ENCODE measurements at places on chromosomes 13 and 19.

GRCh38 chr19:50728084-50728737 is 5.0 kb downstream of the CLEC11A start:
- peak; percentile 74 for DNase-seq

GRCh38 chr13:98575904-98576199 is 1.1 kb downstream of the STK24 start:
- DNase-seq = no peak

- DNase-seq = no peak
These were observed 5.3 kb downstream of the ATP11A start for GRCh38 chr13:112695121-112695520.

DNA sequence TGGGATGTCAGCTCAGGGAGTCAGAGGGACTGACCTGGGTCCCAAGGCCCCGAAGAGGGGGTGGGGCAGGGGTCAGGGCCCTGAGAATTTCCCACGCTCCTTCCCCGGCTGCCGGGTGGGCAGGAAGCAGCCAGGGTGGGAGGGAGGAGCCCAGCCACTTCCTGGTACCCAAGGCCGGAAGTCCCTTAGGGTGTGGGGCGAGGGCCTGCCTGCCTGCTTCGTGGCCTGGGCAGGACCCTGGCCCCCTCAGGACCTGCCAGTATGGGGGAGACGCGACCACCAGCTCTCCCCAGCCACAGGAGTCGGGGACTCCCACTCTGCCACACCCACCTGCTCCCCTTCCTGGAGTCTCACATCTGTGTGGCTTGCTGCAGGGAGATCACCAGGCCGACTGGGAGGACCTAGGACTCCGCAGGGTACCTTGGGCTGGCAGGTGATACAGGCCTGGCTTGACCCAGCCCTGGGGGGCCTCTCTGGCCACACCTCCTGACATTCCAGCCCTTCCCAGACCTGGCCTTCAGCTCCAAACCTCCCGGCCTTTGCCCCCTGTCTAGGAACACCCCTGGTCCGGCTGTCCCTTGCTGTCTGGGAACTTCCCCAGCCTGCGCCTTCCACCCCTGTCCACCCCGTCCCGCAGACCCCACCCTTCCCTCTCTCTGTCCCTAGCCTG is 9.8 kb upstream of the CIRBP start:
- DNase-seq = no peak

DNA sequence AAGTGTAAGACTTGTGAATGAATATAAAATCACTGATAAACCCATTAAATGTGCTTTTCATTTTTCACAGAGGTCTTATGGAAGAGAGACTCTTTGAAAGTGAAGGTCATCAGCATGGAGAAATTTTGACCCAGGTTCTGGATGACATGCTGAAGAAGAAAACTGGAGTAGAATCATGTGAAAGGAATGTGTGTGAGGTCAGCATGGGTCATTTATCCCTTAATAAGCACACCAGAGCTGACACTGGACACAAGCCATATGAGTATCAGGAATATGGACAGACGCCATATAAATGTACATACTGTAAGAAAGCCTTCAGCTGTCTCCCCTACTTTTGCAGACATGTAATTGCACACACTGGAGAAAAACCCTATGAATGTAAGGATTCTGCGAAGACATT is 29.0 kb downstream of the ZNF20 start:
- DNase-seq = no peak

- DNase-seq = no peak
These were observed 11.0 kb upstream of the CCL25 start for GRCh38 chr19:8041531-8041931.

- no peak for DNase-seq
These were observed 22.4 kb downstream of the LRCH1 start for GRCh38 chr13:46575301-46575771.

DNA sequence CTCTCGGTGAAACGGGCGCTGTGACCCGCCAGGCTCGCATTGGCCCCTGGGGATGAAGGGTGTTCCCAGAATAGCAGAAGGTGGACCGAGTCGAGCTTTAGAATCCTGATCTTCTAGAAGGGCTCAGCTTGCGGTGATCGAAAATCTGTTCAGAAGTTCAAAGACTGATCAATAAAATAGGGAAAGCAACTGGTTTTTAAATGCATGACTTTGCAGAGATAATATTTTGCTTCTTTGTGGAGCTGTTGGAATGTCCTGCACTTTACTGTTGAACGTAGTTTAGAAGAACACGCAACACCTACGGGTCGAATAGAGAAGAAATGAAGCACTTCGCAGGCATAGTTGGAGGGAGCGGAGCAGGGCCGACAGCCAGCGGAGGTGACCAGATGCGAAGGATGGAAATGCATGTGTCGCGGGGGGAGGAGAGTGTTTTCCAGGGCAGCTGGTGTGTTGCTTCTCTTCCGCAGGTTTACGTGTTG is 766 bp downstream of the CEBPG start:
- no peak for DNase-seq

DNA sequence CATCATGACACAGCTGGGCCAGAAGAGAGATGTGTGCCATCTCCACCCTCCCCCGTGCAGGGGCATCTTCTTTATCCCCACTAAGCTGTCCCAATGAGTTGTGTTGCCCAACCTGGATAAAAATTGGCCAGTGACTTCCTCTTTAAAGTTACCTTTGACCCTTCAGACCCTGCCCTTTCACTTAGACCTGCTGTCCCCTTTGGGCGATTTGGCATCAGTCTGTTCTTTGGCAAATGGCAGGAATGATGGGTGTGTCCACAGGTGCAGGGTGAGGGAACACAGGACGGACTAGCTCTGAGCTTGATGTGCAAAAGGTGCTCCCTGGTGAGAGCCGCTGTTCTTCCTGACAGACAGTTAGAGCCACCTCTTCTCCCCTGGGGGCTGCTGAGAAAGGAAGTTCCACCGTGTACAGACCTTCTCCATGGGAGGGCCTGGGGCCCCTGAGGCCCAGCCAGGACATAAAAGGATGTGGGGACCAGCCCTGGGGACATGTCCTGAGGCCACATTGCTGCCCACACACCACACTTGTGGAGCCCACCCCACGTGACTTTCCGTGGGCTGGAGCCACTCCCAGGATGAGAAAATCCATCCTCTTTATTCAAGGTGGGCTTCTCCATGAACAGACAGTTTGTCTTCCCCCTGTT is 1.7 kb downstream of the CYP4F8 start:
- DNase-seq = no peak
